ENCODE measurements at places on chromosomes 1 and 21.

- H3K4me3 ChIP-seq: peak overlapping the region; percentile 66
- no peaks in the 10 kb centered on the region for H3K27me3 ChIP-seq
- H3K4me1 ChIP-seq: peaks cover 42% of the 10 kb centered on the region
- peaks cover 7% of the 10 kb centered on the region for H3K36me3 ChIP-seq
These were observed 13.4 kb downstream of the PLEKHO1 start for GRCh38 chr1:150162862-150163706.

DNA sequence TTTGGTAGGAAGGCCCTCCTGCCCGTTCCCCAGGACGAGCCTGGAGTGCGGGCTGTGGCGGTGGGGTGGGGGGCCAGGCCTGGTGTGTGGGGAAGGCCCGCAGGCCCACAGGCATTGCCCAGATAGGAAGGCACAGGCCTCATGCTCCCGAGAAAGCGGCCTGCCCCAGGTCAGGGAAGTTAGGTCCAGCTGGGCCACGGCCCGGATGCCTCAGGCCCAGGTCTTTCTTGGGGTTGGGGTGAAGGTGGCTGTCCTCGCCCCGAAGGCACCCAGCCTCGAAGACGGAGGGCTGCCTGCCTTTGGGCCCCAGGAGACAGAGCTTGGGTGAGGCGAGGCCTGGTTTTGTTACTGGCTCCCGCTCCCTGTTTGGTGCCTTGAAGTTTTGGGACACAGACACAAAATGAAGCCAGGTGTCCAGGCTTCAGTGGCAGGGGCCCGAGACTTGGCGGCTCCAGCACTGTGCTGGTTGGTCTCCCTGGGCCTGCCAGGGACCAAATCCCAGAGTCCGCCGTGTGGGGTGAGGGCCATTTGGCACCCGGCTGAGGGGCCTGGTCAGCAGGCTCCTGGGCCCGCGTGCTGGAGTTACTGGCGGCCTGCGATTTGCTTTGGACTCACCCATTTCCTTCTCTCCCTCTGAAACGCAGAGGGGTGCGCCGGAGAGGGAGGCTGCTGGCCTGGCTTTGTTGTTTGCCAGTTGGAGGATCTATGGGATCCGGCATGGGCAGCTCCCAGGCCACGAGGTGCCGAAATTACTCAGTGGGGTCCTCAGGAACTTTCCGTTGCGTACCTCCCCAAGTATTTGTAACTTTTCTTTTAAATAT lies 2.0 kb downstream of the SKI start:
- H3K4me3 ChIP-seq: peak overlapping the region; percentile 96
- no peaks in the 10 kb centered on the region for H3K27me3 ChIP-seq
- peaks cover 43% of the 10 kb centered on the region for H3K4me1 ChIP-seq
- no peaks in the 10 kb centered on the region for H3K36me3 ChIP-seq
- H3K27ac ChIP-seq: peak overlapping the region; percentile 72

- DNase-seq: peak; percentile 57
- H3K27ac ChIP-seq: peak overlapping the region; percentile 99
- H3K27me3 ChIP-seq: no peaks in the 10 kb centered on the region
- H3K36me3 ChIP-seq: peaks cover 14% of the 10 kb centered on the region
- H3K4me3 ChIP-seq: peak overlapping the region; percentile 53
These were observed 1.6 kb upstream of the CLIC4 start for GRCh38 chr1:24743404-24744211.

DNA sequence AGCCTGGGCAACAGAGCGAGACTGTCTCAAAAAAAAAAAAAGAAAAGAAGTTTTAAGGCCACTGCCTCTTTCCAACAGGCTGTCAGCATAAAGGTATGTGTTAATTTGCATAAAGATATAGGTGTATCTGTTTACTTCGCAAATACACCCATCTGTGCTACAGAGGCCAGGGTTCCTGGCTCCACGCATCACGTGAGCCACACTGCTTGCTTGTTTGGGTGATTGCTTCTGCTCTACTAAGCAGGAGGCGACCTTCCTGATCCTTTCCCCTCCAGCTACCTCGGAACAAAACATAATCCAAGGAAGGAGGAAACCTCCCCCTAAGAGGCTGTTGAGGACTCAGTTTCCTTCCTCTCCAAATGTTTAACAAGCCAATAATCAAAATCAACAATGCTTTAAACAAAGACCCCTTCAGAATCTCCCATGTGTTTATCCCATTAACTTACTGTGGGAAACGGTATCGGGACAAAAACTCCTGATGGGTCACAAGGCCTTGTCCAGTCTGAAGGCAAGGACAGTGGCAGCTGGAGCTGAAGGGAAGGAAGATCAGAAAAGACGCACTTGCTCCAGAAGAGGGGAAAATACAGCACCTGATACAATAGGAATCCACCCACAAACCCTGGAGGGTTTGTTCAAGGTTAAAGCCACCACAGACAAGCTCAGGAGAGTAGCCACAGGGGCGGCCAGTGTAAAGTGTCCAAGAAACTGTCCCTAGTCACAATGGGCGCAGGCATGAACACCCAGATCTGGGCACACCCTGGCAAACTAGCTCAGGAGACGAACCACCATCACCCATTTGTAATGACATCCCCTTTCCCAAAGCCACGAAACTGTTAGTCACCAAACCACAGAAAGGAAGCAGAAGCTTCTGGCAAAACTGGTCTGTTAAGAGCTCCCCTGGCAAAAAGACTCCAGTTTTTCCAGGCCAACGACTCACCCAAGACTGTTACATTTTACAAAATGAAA lies 17.2 kb downstream of the CTNNBIP1 start:
- peaks cover 44% of the 10 kb centered on the region for H3K4me1 ChIP-seq
- no peak for DNase-seq
- no peaks in the 10 kb centered on the region for H3K27me3 ChIP-seq

GRCh38 chr1:38179483-38179882 lies 132.9 kb upstream of the POU3F1 start:
- DNase-seq: no peak
- H3K4me3 ChIP-seq: no peak overlapping the region
- no peak overlapping the region for H3K27ac ChIP-seq
- peaks cover 29% of the 10 kb centered on the region for H3K4me1 ChIP-seq

- peaks cover 3% of the 10 kb centered on the region for H3K27me3 ChIP-seq
- H3K27ac ChIP-seq: peak overlapping the region; percentile 99
- DNase-seq: peak; percentile 58
- H3K36me3 ChIP-seq: peaks cover 35% of the 10 kb centered on the region
- peak overlapping the region; percentile 96 for H3K4me3 ChIP-seq
These were observed 638 bp upstream of the TUFT1 start for GRCh38 chr1:151539321-151540020.

DNA sequence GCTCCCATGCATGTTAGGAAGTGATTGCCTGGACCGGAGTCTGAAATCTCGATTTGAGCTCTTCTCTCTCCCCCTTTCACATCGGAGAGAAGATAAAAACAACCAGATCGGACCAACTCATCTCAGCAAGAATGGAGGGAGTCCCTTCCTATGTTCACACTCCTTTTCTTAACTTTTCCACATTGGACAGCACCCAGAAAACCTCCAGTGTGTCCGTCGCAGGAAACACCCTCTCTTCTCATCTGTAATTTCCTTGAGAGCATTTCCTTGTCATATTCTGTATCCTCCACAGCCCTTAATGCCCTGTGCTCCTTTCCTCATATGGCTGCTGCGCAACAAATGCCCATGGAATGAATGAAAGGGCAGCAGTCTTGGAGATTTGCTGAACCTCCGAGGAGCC lies 1.5 kb upstream of the TDRD10 start:
- no peaks in the 10 kb centered on the region for H3K36me3 ChIP-seq
- DNase-seq: no peak
- peaks cover 12% of the 10 kb centered on the region for H3K4me1 ChIP-seq
- H3K27me3 ChIP-seq: peaks cover 67% of the 10 kb centered on the region
- no peak overlapping the region for H3K4me3 ChIP-seq

All from WTC11 (cell line).